ENCODE measurements at places on chromosomes 12 and 14.

DNA sequence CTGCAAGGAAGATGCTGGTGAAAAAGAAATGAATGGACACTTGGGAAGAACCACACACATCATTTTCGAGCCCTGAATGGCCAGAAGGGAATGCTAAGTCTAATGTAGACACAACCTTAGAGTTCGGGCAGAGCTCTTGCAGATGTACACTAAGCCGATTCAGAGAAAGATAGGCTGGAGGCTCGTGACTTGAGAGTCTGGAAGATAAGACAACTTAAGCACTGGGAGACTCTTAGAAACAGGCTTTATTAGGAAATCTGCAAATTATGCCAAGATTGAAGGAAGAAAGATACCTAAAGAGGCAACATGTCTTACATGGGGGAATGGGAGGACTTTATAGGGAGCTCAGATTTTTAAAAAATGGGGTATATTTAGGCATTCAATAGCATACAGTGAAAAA is 13.5 kb downstream of the TBPL2 start:
- DNase-seq: no peak

DNA sequence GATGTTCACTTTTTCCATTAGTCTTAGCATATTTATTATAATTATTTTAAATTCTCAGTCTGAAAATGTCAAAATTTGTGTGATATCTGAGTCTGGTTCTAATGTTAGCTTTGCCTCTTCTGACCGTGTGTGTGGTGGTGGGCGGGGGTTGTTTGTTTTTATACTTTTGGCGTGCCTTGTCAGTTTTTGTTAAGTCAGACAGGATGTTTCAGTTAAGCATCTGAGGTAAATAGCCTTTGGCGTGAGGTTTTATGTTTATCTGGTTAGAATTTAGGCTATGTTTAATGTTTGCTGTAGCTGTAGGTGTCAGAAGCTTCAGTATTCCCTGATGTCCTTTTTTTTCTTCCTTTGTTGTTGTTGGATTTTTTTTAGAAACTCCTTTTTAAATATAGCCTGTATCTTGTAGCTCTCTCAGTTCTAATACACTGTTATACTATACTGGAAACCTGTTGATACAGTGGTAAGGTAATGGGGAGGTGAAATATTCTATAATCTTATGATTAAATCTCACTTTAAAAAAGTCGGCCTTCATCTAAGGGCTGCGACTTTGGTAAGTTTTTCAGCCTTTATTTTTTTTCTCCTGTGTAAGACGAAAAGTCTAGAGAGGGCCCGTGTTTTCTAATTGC is 111.6 kb downstream of the SCAF11 start:
- DNase-seq: no peak

DNA sequence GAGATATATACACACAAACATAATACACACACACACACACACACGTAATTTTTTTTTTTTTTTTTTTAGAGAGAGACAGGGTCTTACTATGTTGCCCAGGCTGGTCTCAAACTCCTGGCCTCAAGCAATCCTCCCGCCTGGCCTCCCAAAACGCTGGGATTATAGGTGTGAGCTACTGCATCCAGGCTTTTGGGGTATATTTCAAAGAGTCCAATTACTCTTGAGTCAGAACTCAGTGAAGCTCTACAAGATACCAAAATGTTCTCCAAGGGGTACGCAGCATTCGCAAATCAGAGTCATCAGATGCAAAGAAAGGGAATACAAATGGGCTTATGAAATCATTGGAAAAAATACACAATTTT is 54.0 kb downstream of the PHLDA1 start:
- no peak for DNase-seq

- DNase-seq: no peak
Observed at GRCh38 chr14:89171168-89171567, 245.9 kb downstream of the FOXN3 start.

GRCh38 chr12:7090222-7090998 is 1.8 kb downstream of the C1R start:
- no peak for DNase-seq

GRCh38 chr12:1795785-1796514 is 24.4 kb upstream of the LRTM2 start:
- DNase-seq: peak; percentile 90

GRCh38 chr12:108784270-108784669 is 53.0 kb upstream of the CORO1C start:
- no peak for DNase-seq

GRCh38 chr14:61130512-61131260 is 149.6 kb downstream of the SLC38A6 start:
- DNase-seq: no peak

GRCh38 chr12:110550981-110551380 is 32.1 kb downstream of the PPTC7 start:
- no peak for DNase-seq

- no peak for DNase-seq
Observed at GRCh38 chr12:54439521-54440255, 20.6 kb upstream of the ITGA5 start.

GRCh38 chr12:48693572-48693971 is 11.5 kb upstream of the KANSL2 start:
- no peak for DNase-seq

- DNase-seq: no peak
Observed at GRCh38 chr12:99619389-99620158, 28.0 kb upstream of the GARIN6 start.

DNA sequence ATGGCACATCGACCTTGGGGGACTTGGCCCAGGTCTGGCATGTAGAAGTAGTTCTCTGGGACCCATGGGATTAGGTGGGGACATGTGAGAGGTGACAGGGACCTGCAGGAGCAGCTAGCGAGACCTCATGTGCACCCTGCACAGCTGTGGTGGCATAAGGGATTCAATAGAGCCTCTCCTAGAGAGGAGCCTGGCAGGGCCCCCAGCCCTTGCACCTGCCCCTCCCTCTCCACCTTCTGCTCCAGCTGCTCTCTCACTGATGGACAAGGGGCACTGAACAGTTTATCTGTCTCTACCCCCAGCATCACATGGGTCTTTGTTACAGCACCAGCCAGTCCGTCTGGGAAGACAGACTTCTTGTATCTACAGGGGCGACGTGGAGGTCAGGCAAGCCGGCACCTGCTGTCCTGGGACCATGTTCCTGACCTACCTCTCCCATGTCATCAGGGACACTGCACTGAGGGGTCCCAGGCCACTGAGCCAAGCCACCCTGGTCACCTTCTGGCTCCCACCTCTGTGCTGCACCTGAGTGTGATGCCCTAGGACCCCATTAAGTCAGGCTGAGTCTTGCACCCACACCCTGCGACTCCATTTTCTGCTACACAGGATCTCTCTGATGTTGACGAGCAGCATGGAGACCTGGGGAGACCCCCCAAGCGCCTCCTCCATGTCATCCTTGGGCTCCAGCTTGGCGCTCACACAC is 32.6 kb downstream of the DDX11 start:
- DNase-seq: no peak

GRCh38 chr12:93530358-93530757 is 42.1 kb upstream of the SOCS2 start:
- DNase-seq: no peak

DNA sequence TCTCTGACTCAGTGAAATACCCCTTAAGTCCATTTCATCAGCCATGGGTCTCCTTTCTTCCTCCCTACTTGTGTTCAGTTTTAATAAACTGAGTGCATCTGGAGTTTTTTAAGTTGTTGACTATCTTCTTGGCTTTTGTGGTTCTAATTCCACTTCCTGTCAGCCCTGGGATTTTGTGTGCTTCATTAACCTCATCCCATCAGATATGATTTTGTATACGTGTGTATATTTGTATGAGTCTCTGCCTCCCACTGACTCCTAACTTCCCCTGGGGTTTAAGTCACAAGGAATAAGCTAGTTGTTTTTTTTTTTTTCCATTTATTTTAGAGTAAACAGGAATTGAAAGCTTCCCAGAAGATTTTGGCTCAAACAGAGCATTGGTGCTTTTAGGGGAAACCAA is 62.7 kb downstream of the TTLL5 start:
- no peak for DNase-seq

GRCh38 chr12:28191051-28192048 is 1.1 kb downstream of the CCDC91 start:
- peak; percentile 9 for DNase-seq

GRCh38 chr14:97802430-97803373 is 1005.5 kb downstream of the VRK1 start:
- DNase-seq: no peak

DNA sequence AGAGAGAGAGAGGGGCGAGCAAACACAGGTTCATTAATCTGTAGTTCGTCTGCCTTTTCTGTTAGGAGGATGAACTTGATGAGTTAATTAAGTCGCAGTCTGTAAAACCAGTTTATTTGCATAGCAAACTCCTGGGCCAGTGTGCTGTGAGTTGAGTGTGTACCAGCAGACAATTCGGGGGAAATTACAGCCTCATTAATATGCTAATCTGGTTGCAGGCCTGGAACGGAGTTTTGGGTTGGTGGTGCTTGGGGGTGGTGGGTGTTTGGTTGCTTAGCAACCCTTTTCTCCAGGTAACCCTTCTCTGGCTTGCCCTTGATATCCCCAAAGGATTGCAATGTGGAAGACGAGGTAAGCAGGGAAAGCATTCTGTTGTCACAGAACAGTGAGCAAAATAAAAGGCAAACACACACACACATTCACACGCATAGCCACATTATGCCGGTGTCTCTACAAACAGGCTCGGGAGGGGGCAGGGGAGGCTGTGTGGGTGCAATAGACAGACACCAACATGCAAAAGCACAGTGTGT is 29.2 kb upstream of the LHX5 start:
- DNase-seq: no peak

DNA sequence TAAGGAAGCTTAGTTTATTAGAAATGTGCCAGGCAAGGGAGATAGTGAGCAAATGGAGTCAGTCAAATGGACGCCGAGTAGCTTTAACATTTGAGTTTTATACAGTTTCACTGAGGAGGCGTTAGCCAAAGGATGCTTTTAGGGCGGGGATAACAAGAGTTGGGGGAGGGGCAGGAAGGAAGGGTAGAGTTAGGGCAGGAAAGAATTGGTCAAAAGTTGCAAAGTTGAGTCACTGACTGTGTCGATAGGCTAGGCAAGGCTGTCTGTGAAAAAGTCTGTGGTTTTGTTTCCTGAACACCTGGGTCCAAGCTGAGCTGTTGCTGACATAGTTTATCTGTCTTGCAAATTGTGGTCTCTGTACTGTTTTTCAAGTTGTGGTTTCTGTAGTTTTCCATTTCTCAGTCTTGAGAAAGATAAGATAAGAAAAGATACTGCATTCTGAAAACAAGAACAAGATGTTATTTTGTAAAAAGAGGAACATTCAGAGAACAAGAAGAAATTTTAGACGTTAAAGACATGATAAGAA is 62.6 kb upstream of the RESF1 start:
- DNase-seq: peak; percentile 81

DNA sequence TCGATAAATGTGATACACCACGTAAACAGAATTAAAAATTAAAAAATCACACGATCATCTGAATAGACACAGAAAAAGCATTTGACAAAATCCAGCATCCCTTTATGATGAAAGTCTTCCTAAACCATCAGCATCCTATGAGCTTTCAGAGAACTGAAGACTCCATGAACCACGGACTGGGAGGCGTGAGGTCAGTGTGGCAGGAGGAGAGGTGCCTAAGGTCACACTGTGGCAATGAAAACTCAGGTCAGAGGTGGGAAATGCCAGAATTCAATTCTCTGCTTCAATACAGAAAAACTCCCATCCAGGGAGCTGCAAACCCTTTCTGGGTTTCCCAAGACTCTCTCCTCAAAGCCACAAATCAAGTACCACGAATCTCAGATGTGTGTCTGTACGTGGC is 51.6 kb downstream of the KDM2B start:
- no peak for DNase-seq

DNA sequence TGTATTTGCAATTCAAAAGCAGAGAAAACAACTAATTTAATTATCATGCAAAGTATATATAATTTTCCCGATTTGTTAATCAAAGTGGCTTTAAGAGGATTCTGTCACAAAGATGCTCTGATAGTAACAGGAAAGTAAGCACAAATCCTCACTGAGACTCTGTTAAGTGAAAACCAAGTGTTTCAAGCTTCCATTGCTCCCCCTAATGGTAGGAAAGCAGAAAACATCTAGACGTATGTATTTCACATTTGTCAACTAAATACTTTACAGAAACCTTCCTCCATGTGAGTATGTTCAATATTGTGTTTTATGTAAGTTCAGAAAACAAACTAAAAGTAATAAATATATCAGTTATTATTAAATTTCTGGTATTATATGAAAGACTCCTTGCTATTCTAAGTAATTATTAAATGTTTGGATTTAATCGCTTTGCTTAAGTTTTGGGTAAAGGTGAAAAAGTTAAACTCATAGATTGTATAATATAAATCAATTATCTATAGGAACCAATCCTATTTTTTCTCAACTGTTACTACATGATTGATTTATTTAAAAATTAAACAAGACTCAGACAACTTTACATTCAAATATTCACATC is 1.5 kb upstream of the NTS start:
- DNase-seq: no peak

DNA sequence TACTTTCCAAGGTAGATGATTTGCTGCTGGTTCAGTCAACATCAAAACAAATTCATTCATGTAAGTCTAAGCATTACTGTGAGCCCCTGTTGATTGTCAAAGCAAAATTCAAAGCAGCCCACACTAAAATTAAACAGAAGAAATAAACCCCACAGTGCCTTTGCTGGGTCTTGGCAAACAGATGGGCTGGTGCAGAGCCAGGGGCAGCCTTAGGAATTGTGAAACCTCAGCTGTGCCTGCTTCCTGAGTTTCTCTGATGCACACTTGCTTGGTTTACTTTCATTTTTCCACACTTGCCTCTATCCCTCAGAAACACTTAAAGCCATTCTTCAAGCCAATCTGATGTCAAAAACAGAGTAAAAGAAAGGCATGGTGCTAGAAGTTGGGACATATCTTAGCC is 6.6 kb upstream of the PLEKHG7 start:
- DNase-seq: no peak

- DNase-seq: no peak
Observed at GRCh38 chr12:30515351-30515750, 180.3 kb downstream of the IPO8 start.

GRCh38 chr14:85416771-85417170 is 113.2 kb upstream of the FLRT2 start:
- no peak for DNase-seq

DNA sequence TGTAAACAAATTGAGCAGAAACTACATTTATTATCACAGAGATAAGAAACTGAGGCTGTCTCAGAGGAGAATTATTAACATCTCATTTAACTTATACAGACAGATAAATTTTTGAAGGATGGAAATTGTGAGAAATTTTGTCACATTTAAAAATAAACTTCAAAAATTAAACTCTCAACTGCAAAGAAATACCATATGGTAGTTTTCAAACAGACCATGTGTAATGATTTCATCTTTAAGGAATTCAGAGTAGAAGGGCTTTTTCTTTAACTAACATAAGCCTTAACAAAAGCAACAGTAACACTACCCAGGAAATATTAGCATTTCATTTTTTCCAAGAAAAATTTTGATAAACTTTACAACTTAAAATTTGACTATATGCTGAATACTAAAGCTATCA is 26.6 kb downstream of the NUP37 start:
- no peak for DNase-seq

GRCh38 chr12:50636505-50636904 is 127.4 kb upstream of the ATF1 start:
- DNase-seq: no peak

DNA sequence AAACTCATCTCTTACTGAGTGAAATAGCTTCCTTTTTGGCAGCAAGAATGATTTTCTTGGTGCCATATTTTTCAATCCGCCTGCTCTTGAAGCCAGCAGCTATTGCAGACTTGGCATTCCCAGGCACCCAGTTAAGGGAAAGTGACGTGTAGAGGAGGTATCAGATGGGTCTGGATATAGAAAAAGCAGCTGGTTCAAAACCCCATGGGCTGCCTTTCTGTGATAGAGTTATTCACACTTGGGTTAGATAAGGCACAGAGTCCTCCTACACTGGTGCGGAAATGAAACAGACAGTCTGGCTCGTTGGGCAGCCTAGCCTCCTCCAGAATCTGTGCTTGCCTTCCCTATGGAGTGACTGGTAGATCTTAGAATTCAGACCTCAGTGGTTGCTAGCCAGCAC is 62.2 kb downstream of the PTPN11 start:
- DNase-seq: no peak

Data from stimulated activated CD4-positive, alpha-beta T cell treated with anti-CD3 and anti-CD28 coated beads, Interleukin-4, amount 100 ng/mL, for 48 hours (primary cell).